Right cardiac atrium (tissue), 5 donors: ENCODE measurements at places on chromosomes 4 and X.

DNA sequence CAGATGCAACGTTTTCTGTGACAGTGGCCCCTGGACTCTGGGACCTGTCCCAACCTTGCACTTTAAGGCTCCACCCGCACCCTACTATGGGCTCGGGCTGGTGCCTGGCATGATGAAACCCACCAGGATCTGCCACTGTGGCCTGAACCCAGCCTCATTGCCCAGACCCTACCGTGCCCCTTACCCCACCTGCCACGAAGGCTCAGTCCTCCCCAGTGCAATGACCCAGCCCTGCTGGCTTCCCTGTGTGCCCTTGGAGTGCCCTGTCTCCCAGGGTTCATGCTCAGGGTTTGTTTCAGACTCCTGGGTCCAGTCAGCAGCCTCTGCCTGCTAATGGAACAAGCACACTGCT lies 3.1 kb downstream of the UVSSA start:
- DNase-seq, result peak; percentile 47

DNA sequence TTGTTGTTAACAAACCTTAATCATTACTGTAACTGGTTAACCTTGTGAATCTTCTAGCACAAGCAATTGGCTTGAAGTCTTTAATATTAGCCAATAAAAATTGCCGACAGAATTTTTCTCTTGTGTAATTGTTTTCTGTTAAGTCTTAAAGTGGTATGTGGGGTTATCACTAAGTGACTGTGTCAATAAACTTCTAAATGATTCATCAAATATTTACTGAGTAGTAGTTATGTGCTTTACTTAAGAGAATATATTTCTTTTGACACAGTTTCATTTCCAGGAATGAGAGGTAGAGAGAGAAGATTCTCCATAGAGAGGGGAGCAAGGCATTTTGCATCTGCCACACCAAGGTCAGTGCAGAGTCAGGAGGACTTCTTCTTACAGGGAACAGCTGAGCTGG lies 2361.6 kb upstream of the AGA start:
- DNase-seq, result no peak

DNA sequence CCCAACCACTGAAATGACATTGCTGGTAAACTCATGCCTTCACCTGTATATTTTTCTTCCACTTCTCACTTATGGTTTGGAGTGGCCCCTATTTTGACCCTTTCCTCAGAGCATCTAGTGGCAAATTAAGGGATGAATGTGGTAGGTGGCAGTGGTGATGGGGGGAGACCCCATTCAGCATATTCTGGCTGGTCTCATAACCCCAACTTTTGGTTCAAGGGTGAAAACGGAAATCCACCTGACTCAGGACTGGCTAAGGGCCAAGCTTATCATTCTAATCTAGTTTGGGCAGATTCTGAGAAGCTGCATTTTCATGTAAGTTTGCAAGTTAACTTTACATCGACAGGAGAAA lies 47.0 kb upstream of the NSUN7 start:
- DNase-seq, result no peak

DNA sequence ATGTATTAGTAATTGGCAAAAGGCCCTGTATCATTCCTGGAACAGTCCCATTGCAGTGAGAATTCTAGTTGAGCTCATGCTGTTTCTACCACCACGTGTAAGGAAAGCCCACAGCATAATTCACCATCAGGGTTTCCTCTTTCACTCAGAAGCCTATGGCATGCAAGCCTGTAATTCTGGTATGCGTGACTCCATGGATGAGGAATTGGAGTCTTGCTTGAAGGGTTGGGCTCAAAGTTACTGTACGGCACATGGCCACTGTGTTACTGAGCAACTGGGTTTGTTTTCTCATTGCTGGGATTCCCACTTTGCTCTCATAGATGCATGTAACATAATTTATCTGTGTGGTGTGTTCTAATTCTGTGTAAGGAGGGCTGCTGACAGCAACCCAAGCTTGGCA lies 132.3 kb upstream of the NR3C2 start:
- no peak for DNase-seq

GRCh38 chr4:90982813-90983212 lies 855.6 kb downstream of the CCSER1 start:
- no peak for DNase-seq

GRCh38 chr4:168600796-168601583 lies 104.1 kb downstream of the PALLD start:
- no peak for DNase-seq

- DNase-seq, result peak; percentile 16
Measured at GRCh38 chr4:92334716-92335350, 31.1 kb downstream of the GRID2 start.

DNA sequence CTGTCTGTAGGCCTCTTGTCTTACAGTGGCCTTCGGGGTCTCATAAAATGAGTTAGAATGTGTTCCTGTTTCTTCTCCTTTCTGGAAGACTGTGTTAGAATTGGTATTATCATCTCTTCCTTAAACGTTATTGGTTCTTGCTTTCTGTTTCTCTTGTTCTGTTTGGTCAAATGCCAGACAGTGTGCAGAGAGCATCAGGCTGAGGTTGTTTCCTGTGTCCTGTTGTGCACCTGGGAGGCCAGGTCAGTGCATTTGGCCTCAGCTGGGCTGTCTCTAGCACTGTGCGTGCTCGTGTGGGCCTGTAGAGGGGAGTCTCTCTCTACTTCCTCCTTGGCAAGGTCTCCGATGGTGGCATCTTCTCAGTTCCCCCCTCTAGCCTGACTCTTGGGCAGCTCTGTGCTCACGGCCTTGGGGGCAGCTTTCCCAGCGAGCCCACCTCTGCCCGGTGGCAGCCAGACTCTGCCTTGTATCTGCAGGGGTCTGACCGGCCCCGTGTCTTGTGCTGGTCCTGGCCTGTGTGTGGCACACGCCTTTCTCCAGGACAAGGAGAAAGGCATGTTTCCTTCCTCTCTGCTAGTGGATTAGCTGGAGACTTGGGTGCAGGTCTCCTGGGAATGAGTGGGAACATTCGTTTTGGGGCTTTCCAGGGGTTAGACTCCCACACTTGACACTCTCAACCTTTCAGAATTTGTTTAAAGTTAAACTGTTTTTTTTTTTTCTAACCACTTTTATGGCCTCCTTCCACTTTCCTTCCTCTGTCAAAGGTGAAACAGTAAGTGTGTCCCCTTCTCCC lies 62.3 kb downstream of the FAM193A start:
- no peak for DNase-seq

- peak; percentile 68 for DNase-seq
Measured at GRCh38 chr4:185219551-185220344, 10.3 kb downstream of the SNX25 start.

- no peak for DNase-seq
Measured at GRCh38 chr4:119942806-119943205, 123.8 kb downstream of the MAD2L1 start.

GRCh38 chr4:6178757-6179156 lies 21.6 kb downstream of the JAKMIP1 start:
- DNase-seq, result no peak

DNA sequence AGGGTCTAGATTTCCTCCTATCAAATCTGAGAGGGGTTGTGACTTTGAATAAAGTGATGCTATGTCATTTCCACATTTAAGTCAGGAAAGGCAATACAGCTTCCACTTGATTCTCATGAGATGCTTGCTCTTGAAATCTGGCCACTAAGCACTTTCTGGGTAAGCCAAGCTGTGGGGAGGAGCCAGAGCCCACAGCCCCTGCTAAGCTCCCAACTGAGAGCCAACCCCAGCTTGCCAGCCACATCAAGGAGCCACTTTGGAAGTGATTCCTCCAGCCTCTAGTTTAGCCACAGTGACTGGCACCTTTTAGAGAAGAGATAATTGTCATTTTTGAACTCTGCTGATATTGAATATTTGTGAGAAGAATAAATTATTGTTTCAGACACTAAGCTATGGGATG lies 1441.5 kb upstream of the IGFBP7 start:
- DNase-seq, result no peak

GRCh38 chrX:44943007-44943406 lies 70.0 kb downstream of the KDM6A start:
- no peak for DNase-seq

DNA sequence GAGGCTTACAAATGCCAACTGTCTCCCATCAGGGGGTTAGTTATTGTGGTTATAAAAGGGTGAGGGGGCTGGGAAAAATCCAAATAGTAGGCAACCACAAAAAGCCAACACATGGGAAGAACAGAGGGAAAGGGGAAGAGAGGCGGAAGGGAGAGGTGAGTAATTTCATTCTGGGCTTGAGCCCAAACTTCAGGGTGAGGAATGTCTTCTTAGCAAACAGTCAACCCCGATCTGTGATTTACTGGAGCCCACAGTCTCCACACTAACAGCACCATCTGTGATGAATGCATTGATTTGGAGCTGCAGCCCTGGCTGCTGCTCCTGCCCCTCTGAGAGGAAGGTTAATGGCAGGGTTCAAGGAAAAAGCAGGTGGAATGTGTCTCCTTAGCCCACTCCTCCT lies 162.2 kb upstream of the GPR101 start:
- no peak for DNase-seq

DNA sequence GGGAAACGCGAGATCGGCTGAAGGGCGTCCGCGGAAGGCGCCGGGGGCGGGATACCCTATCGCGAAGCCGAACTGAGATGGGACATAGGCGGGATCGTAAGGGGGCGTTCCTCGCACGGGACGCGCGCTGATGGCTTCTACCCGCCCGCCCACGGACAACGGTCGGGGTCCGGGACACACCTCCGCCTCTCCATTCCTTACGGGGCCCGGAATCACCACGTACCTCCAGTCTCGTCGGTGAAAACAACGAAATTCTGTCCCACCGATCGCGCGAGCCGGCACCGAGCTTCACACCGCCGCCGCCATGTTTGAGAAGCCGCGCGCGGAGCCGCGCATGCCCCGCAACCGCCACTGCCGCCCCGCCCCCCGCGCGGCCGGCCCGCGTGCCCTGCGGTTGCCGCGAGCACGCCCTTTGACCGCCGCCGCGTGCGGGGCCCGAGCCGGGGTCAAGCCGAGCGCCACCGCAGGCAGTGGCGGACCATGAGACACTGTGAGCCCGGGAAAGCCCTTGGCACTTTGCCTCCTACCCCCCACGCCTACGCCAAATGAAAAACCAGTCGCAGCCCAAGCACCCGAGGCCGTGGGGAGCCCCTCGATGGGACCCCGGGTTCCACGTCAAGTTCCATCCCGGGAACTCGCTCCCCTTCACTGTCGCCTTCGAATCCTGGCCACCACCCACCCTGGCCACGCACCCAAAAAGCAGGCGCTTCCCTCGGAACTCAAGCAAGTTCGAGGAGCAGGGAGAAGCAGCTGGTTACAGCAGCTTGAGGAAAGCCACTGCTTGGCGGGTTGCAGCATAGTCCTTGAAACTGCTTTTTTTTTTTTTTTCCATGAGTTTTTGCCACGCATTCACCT lies at the start of gene SCML2:
TSS of gene SCML2 (minus strand) at position 320 of the 855 bp plus-strand sequence. CDS start 20,617 bp downstream, outside the sequence.
- peak; percentile 79 for DNase-seq

DNA sequence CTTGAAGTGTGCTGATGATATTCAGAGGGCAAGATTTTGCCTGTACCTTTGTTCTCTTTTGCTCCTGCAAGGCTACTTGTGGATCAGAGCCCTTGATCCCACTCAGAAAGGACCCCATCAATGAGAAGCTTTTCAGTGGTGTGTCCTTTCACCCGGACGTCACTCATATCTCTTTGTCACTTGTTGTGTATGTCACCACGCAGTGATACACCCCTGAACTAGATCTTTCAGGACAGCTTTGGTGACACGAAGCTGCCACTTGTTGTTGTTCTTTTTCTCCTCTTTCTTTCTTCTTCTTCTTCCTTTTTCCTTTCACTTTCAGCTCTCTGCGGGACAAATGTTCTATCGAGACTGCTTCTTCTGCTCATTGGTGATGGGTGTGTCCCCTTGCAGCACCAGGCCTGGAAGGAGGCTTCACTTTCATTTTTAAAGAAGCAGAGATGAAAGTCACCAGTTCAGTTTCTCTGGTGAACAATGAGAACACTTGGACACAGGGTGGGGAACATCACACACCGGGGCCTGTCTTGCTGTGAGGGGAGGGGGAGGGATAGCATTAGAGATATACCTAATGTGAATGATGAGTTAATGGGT lies 83.6 kb downstream of the NBDY start:
- DNase-seq, result no peak

DNA sequence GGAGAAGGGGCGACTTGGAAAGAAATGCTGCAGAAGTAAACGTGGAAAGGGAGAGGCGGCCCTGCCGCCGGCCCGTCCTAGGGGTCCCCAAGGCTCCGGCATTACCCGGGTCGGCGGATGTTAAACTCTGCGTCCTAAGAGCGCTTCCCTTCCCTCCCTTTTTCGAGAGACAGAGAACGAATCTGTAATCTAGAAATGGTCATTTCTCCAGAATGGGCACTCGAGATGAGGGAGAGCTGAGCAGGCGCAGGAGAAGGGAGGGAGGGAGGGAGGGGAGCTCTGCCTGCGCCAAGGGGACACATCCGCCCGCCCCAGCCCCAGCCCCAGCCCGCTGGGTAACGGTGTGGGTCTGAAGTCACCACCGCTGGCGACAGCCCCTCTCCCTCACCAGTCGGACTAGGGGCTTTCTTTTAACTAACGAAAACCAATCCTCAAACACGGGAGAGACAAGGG lies 1.7 kb downstream of the HCFC1 start:
- DNase-seq, result no peak

- DNase-seq, result no peak
Measured at GRCh38 chrX:63514569-63515080, 163.5 kb upstream of the SPIN4 start.

DNA sequence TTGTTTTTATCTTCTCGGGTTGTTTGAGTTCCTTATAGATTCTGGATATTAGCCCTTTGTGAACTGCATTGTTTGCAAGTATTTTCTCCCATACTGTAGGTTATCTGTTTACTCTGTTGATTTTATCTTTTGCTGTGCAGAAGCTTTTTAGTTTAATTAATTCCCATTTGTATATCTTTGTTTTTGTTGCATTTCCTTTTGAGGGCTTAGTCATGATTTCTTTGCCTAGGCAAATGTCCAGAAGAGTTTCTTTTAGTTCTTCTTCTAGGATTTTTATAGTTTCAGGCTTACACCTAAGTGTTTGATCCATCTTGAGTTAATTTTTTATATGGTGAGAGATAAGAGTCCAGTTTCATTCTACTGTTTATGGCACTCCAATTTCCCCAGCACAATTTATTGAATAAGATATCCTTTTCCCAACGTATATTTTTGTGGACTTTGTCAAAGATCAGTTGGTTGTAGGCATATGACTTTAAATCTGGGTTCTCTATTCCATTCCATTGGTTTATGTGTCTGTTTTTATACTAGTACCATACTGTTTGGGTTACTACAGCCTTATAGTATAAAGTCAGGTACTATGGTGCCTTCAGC lies 54.3 kb downstream of the EGF start:
- no peak for DNase-seq

GRCh38 chr4:48431401-48431800 lies 51.7 kb upstream of the SLC10A4 start:
- no peak for DNase-seq

- no peak for DNase-seq
Measured at GRCh38 chr4:54742636-54743399, 85.1 kb downstream of the KIT start.

DNA sequence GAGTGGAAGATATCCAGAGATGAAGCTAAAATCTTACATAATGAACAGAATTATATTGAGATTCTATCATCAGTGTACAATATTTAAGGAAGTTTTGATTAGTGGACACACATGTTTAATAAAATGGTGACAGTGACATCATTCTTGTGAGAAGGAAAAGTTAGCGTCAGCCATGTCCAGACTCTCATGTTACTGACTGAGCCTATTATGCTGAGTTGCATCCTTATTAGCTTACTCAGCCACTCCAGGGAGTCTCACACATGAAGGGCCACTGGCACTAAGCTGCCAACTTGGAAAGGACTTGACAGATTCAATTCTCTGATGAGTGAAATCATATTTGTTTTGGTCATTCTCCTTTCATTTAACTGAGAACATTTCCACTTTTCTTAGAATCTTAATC lies 170.6 kb downstream of the BANK1 start:
- no peak for DNase-seq

GRCh38 chr4:84971319-84971932 lies 4.9 kb upstream of the WDFY3 start:
- no peak for DNase-seq

GRCh38 chrX:148878371-148878770 lies 378.0 kb downstream of the AFF2 start:
- DNase-seq, result no peak
